ENCODE measurements at places on chromosomes 3 and 15.

- no peak for DNase-seq
Measured at GRCh38 chr15:31801152-31801551, 229.2 kb upstream of the CHRNA7 start.

DNA sequence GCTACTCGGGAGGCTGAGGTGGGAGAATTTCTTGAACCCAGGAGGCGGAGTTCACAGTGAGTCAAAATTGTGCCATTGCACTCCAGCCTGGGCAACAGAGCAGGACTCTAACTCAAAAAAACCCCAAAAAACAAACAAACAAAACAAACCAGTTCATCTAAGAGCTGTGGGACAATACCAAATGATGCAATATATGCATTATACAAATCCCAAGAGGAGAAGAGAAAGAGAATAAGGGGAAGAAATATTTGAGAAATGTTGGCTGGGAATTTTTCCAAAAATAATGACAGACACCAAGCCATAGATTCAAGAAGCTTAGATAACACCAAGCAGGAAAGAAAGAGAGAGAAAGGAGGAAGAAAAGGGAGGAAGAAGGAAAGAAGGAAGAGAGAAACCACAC, 82.5 kb downstream of the KLF13 start:
- DNase-seq = no peak

DNA sequence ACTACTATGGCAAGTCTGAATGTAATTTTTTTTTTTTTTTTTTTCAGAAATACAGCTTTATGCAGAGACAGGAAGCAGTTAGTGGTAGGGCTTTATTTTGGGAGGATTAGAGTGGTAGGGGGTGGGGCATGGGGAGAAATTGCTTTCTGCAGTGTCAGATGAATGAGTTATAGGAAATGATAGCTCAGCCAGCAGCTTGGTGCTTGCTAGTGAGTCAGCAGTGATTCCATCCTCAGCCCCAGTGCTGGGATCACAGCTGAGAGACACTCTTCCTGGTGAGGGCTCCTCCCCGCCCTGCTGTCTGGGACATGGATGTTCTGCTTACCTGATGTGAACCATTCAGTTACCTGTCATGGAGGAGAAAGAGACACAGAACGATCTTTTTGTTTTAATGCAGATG, 39.6 kb downstream of the SEMA6D start:
- DNase-seq = no peak

- no peak for DNase-seq
Measured at GRCh38 chr3:55585856-55586255, 98.8 kb upstream of the WNT5A start.

DNA sequence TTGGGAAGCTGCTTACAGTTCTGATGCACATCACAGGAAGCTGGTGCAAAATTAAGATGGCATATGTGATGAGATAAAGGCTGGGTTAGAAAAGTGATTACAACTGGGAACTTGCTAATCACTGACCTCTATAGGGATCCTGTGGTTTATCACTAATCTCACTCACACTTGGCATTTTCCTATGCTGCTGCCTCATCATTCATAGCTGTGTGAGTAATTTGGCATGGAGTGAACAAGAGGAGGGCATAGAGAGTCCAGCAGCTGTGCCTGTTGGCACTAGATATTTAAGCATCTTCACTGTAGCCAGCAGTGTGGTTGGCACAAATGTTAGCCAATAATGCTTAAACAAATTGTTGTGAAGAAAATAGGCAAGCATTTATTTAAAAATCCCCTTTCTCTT, 217.7 kb upstream of the CGNL1 start:
- no peak for DNase-seq

DNA sequence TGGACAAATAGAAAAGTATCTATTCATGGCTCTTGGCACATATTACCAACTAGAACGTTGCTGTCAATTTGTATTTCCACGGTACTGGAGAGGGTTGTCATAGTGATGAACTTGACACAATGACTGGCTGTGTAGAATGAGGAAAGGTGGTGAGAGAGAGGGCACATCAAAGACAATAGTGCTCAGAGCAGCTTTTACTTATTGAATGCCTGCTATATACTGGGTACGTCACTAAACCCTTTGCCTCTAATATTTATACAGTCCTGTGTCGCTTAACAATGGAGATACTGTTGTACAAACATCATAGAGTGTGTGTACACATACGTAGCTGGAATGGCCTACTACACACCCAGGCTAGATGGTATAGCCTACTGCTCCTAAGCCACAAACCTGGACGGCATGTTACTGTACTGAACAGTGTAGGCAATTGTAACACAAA, 8.3 kb downstream of the TMPRSS7 start:
- no peak for DNase-seq
